ENCODE measurements at places on chromosomes 1 and 21.

DNA sequence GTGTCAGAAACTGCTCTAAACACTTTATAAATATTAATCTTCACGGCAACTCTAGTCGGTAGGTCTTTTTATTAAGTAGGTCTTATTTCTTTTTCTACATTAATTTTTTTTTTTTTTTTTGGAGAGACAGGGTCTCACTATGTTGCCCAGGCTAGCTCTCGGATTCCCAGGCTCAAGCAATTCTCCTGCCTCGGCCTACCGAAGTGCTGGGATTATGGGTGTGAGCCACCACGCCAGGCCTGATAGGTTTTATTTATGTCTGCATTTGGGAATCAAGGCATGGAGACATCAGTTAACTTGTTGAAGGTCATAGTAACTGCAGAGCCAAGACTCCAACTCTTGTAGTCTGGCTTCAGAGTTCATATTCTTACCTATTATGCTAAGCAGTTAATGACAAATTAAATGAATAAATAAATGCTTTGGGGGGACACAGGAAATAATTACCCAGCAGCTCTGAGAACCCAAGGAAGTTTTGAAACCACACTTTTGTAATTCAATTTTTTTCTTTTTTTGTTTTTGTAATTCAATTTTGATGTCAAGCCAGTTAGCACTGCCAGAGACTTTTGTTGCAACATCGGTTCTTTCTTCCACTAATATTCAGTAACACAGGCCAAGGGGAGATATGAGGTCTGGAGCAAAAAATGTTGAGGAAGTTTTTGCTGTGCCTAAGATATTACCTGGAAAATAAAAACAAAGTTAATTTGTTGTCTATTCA, 9.4 kb upstream of the UAP1 start:
- no peak for DNase-seq

GRCh38 chr1:230836793-230837192, 31.5 kb downstream of the C1orf198 start:
- DNase-seq = no peak

DNA sequence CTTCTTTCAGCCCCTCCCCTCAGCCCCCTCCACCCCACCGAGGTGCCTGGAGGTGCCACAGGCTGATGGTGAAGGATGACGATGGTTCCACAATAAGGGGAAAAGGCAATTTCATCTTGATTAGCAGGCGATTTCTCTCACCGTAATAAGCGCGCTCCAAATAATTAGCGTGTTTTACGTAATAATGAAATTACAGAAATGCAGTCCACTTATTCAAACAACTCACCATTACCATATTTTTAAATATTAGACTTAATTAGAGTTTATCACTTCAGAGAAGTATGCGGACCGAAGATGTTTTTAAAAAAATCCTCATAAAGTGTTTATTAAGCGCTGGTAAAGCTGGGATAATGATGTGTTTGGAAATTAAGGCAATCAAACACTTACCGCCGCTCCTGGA, 14.9 kb downstream of the DMAP1 start:
- DNase-seq = no peak

- no peak for DNase-seq
Measured at GRCh38 chr1:160620942-160621632, 25.8 kb downstream of the SLAMF1 start.

DNA sequence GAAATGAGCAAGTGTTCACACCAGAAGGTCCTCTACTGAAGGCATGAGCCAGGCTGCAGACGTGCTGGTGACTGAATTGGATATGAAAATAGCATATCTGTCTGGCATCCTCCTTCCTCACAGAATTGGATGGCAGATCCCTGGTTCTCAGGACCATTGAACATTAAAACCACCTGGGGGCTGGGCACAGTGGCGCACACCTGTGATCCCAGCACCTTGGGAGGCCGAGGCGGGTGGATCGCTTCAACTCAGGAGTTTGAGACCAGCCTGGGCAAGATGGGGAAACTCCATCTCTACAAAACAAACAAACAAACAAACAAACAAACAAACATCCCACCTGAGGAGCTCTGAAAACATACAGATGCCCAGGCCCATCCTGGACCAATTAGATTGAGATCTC, 23.4 kb downstream of the TEX35 start:
- no peak for DNase-seq

DNA sequence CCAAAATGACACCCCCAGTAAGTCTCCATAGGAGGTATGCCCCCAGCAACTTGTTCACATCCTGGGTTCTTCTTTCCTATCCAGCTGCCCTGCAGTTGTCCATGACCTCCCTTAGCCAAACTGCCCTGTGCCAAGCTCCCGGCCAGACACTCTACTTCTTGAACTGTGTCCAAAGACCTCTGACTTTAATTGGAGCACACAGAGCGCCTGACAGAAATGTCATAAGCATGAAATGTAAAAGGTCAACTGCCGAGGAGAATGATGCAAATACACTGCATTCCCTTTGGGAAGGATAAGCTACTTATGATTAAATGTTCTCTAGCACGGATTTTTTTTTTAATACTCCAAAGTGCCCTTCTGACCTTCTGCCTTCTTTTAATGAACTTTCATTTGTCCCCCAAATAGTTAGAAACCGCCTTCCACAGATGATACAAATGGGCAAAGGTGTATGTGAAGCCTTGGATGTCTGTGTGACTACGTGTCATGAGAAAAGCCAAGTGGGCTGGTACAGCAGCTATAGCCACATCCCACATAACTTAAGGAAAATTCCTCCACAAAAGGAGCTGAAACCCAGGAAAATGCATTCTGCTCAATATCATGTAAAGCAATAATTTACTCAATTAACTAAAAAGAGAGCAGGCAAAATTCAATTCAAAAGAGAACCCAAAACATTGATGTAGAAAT, 26.8 kb downstream of the PALMD start:
- no peak for DNase-seq

- no peak for DNase-seq
Measured at GRCh38 chr1:183417772-183418491, at the start of gene NMNAT2. Gene NMNAT2 (minus strand): TSS chr1:183418380. CDS start chr1:183418267, 113 bp downstream.

DNA sequence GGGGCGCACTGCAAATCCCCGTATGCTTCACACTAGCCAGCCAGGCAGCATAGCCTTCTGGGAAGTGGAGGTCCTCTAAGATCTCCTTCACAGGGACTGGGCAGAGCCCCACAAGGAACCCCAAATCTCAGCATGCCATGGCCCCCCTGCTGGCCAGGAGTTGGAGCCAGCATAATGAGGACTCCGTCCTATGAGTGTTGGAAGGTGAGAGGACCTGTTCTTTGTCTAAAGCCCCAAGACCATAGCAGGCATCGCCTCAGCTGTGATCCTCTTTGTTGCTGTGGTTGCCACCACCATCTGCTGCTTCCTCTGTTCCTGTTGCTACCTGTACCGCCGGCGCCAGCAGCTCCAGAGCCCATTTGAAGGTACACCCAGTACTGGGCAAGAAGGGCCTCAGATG, 1.5 kb downstream of the SHISA4 start:
- no peak for DNase-seq

- peak; percentile 20 for DNase-seq
Measured at GRCh38 chr1:46300673-46301405, 2.6 kb downstream of the LRRC41 start.

DNA sequence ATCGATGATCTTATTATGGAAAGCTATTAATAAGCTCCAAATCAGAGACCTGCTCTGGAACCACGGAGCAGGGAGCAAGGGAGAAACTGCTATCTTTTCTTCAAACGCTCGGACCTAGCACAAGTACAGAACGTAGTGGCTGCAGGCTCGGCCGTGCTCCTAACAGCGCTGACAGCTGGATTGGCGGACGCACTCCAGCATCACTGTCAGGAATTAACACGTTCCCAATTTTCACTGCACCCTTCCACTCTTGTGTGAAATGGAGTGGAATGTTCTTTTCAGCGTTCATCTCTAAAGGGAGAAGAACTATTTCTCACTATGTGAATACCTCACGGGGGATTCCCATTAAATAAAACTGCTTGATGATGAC, 106.9 kb downstream of the ZNF281 start:
- no peak for DNase-seq

DNA sequence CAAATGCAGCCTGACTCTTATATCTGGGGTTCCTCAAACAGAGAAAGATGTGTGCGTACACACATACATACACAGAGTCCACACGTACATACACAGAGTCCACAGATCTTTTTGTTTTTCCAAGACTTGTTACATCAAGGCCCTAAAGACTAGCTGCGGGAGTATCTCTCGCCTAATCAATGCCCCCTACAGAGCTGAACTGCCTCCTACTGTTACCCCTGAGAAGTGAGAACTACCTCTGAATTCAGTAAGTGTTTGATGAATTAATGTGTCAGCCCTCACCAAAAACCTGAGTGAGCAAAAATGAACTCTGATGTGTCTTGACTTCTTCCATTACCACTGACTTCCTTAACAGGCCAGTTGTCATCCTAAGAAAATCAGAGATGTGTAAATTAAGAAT, 351.2 kb downstream of the HHIPL2 start:
- DNase-seq = no peak

DNA sequence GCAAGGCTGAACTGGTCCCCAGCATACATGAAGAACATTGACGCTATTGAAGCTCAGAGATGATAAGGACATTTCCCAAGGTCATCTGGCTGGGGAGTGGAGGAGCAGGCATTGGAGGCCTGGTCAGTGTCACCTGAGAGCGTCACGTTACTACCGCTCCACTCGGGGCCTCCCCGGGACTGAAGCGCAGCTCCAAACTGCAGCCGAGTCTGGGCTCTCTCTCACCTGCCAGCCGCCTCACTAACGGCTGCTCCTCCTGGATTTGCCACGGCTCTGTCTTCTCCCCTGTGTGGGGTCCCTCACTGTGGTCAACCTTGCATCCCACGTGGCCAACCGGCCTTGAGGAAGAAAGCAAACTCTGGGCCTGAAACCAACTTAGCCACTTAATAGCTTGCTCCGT, 111.3 kb downstream of the ADSS2 start:
- DNase-seq = no peak

- DNase-seq = peak; percentile 55
Measured at GRCh38 chr1:2311184-2312032, 79.9 kb downstream of the MORN1 start.

DNA sequence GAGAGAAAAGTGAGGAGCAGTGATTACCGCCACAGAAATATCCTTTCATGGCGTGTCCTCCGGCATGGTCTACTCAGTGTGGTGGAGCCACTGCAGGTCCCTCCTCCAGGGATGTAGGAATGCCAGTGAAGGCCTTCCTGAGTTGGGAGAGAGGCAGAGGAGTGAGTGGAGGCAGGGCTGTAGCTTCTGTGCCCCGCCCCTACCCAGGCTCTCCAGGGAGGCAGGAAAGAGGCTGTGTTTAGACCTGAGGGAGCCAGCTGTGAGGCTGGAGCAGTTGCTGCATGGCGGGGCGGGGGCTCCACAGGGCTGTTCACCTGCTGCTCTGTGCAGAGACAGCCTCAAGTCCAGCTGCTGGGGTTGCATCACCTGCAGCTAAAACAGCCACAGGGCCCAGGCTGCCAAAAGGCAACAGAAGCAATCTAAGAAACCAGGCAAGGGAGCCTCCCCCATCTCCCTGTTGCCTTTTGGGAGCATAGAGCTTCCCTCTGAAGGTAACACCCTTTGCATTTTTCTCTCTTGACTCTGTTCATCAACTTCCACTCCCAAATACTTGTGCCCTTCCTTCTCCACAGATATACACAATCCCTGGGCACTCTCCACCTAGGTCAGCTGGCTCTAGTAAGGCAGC, 801 bp upstream of the ANXA9 start:
- DNase-seq = no peak

DNA sequence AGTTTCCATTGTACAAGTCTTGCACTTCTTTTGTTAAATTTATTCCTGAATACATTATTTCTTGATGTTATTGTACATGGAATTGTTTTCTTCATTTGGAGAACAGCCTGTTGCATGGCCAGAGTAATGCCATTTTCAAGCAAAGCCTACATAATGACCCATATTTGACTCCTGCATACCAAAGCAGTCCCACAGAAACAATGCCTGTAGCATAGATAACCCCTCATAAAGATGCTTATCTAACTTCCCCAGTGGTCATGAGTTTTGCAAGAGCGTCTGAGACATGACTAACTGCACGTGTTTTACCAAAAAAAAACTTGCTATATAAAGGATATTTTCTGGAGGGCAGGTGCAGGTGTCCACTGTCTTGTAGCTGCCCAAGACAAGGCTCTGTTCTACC, 30.3 kb upstream of the RLF start:
- peak; percentile 3 for DNase-seq

DNA sequence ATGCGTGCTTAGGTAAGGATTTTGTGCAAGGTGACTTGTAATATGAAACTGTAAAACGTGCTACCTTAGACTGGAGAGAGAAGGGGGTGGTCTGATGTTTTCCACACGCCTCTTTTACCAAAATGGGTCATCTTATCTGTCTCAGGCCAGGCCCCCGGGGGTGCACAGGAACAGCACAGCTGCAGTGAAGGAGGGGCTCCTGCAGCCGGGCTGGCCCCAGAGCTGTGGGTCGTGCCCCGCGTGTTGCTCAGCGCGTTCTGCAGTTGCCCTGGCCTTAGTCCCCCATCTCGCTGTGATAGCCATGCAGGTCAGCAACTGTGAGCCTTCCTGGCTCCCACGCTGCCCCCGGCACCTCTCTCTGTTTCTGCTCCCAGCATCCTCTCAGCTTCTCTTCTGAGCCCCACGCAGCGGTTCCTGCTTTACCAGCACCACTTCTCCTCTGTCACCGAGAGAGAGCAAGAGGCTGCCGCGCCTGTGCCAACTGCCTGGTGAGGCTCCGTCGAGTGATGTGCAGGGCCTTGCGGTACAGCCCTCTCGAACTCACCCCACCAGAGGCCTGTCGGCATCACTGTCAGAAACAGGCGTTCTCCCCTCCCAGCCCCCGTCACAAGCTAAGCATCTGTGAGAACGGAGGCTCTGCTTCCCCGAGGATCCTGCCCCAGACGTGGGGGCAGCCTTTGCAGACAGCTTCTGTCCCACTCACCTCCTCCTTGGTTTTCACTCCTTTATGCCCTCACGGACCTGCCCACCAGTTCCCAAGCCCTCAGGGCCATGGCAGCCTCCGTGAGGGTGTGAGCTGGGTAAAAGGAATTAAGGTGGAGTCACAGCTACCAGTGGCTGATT, 73.3 kb downstream of the ADARB1 start:
- no peak for DNase-seq

- DNase-seq = no peak
Measured at GRCh38 chr1:3217181-3217641, 148.2 kb downstream of the PRDM16 start.

GRCh38 chr1:242189591-242189990, 190.7 kb upstream of the MAP1LC3C start:
- no peak for DNase-seq

DNA sequence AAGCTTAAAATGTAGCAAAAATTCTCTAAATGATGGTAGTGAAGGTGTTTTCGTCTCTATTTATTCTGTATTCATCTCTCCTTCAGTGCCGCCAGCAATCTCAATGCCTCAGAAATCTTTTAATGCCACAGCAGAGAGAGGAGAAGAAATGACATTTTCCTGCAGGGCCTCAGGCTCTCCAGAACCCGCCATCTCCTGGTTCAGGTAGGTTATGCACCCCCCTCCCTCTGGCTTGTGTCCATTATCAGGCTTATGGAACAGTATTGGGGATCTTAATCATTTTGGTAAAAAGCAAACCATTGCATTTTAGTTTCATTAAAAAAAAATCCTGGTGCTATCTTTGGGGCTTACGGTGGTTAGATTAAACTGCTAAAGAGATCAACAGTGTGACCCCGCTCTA, 326.1 kb downstream of the NCAM2 start:
- no peak for DNase-seq

- no peak for DNase-seq
Measured at GRCh38 chr1:159856576-159856975, 5.9 kb downstream of the VSIG8 start.

- DNase-seq = no peak
Measured at GRCh38 chr1:84899969-84900368, 7.0 kb upstream of the LPAR3 start.

Measured in suppressor macrophage (primary cell).